Aorta (tissue), 5 donors: ENCODE measurements at places on chromosomes 2 and 18. TPM values are rescaled to one million over a fixed set of nuclear protein-coding genes. Genes with fewer than 3 reads are reported as not detected.

DNA sequence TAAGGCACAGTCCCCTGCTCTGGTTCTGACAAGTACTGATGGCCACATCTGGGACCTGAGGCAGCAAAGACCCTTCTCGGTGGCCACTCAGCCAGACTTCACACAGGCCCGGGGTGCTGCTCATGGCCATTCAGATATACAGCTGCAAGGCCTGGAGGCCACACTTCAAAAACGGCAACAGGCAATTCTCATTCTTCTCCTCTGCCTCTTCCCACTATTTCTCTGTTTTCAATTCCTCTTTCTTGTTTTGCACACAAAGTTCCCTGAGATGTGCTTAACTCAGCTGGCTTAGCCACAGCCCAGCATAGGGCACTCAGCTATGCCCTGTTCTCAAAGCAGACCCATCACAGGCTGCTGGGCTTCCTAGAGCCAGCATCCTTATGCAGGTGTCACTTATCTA lies 29.9 kb downstream of the PTPN18 start:
- DNase-seq, result no peak

DNA sequence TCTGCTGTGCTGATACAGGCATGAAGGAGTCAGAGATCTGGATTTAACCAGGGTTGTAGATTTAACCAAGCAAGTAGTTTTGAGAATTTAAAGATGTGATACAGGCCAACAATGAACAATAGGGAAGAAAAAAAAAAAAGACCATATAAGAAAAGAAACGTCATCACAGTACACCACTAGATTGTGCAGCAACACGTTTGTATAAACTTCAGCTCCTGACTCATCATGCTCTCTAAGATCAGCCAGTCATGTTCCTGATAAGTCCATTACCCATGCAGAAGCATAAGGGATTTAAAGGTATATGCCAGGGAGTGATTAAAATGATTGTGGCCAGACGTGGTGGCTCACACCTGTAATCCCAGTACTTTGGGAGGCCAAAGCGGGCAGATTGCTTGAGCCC lies 22.3 kb upstream of the ERICH2 start:
- no peak for DNase-seq

- DNase-seq, result no peak
Observed at GRCh38 chr2:109689182-109689930, 75.2 kb downstream of the SOWAHC start.

FABP1 gene
- not detected for total RNA-seq

DNA sequence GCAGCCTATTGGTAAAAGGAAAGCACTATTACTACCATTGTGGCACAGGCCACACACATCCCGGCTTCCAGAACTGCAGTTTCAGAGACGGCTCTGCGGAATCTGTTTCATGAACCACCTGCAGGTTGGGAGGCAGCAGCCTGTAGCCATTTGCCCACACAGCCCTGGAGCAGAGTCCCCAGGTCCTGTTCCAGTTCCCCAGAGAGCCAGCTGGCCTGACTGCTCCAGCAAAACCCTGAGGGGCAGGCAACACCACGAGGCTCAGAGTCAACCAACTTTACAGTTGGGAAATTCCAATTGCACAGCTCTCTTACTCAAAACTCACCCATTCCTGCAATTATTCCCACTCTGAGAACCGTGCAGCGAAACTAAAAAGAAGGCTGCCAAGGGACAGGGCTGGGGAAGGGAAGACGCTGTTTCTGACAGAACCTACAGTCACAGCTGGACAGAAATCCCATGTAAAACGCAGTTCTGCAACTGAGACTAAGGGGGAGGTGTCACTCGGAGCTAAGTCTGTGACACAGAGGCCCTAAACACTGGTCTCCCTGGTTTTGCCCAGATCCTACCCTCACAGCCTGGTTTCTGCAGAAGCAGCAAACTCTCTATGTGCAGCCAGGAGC lies 219.4 kb downstream of the TMEM163 start:
- DNase-seq, result no peak

ONECUT2 gene
- total RNA-seq, result 0.69 TPM

- peak; percentile 12 for DNase-seq
Observed at GRCh38 chr2:10038716-10039115, 4.6 kb upstream of the KLF11 start.

KCNK3 gene
- total RNA-seq, result 14.7 TPM

DNA sequence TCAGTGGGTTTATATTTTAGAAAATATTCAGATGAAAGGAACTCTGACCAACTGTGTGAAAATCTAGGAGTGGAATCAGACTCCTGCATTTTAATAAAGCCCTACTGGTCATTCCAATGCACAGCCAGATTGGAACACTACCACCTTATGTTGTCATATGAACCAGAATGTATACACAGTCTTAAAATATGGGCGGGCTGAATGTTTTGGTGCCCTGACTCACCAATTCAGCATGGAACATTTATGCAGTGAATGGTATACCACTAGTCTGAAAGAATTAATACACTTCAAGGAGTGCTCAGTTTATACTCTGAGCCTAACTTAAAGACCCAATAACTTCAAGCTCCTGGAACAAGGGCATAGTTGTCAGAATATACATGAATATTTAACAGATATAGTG lies 280.9 kb upstream of the TCF4 start:
- no peak for DNase-seq

CD226 gene
- total RNA-seq, result 3.1 TPM

EMX1 gene
- not detected for total RNA-seq

DNA sequence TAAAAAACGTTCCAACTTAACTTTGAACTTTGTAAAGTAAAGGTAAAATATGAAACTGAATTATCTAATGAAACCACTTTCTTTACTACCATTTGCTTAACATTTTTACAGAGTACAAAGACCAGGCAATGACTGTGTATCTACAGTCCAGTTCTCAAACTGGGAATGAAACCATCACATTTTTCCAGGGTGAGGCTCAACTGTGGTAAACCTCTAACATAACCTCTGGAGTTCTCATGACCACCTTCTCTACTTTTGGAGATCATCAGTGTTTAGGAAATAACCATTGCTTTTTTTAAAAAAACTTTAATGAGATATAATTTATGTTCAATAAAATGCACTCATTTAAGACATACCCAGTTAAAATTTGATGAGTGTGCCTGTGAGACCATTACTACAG lies 223.5 kb downstream of the RNF152 start:
- DNase-seq, result no peak

- no peak for DNase-seq
Observed at GRCh38 chr2:144241801-144242200, 278.1 kb downstream of the ZEB2 start.
